ENCODE measurements at places on chromosomes 7 and 10.

DNA sequence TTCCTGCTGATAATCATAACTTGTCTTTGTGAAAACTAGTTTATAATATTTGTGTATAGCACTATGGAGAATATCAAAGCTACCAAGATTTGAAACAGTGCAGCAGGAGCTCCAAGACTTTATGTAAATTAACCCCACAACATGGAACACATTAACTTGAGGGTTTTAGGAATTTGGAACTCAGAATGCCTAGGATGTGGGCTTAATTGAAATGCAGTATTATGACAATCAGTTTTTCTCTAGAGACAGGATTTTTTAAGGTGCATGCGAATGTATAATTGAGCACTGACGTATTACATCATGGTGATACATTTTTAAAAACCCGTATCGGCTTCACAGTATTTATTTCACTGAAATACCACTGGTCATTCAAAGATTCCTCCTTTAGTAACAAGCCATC lies 313.1 kb upstream of the DGKB start:
- DNase-seq: no peak

- peak; percentile 10 for DNase-seq
Observed at GRCh38 chr7:30932562-30932961, 20.9 kb downstream of the AQP1 start.

DNA sequence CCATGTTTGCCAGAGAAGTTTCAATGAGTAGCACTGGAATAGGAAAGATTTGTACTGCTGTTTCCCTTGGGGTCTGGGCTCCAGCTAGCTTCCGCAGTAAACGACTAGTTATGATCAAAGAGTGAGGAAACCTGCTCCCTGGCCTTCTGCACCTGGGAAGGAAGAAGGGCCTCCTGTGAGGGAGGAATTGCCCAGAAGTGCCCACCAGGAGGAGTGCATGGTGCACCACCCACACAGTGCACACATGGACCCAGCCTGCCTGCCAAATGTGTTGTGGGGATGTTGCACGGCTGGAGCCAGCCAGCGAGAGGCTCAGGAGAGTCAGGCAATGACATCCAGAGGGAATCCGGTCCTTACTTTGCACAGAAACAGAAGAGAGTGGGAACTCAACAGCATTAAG lies 27.0 kb upstream of the FAM107B start:
- DNase-seq: no peak

DNA sequence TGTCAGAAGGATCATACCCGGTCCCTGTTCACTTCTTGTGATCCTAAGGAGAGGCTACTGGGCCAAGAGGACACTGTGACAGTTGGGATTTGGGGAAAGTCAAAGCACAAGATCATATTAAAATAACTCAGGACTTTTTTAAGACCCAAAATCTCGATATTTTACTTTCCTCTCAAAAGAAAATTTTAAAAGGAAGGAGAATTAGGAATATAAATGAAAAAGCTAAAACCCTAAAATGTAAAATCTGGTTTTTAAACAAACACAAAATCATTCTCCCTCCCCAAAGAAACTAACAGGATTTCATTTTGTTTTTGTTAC lies 36.4 kb downstream of the ALOX5 start:
- DNase-seq: no peak

GRCh38 chr7:38105874-38106483 lies 72.1 kb upstream of the STARD3NL start:
- peak; percentile 57 for DNase-seq

DNA sequence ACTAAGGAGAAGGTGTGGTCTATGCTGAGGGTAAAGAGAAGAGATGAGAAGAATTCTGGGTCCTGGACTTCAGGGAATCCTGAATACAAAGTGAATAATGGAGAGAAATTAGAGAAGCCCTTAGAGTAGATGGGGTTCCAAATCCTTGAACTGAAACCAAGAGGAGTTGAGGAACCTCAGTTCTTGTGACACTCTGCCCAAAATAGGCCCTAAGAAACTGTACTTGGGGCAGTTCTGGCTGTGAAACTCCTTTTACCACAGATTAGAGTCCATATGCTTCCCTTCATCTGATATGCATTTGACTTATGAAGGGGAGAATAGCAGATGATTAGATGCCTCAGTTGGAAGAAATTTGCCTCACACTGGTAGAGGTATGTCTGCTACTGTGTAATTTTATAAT lies 19.0 kb downstream of the TES start:
- no peak for DNase-seq

DNA sequence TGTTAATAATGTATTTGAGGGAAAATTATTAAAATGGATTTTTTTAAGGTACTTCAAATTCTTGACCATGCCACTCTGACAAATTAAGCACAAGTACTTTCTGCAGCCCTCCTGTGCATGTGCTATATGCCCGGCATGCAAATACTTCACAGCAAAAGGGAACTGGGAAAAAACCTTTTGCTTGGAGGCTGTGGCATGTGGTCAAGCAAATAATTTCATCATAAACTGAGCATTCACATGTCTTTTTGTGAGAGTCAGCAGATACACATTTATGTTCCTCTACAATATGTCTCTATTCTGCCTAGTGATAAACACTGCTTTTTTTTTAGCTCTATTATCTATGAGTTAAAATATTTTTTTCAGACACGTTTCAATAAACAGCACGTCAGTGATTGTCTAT lies 53.7 kb upstream of the SEMA3A start:
- DNase-seq: no peak

DNA sequence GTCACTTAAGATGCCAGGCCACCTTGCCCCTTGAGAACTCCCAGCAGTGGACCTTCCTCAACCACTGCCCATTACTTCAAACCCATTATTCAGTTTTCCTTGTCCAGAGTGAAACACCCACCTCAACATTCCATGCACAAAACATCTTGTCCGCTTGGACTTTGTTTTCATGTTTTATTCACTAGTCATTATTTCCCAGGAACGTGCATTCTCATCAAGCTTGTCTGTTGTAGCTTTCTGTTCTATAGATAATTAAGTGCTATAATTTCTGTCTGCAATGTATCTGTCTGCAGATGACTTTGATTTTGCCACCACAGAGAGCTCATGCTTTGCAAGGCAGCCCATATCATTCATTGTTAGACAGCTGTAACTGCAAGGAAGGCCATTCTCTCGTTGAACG lies 117.4 kb downstream of the RAB18 start:
- DNase-seq: no peak

GRCh38 chr10:22711373-22711772 lies 3.0 kb downstream of the PIP4K2A start:
- no peak for DNase-seq

DNA sequence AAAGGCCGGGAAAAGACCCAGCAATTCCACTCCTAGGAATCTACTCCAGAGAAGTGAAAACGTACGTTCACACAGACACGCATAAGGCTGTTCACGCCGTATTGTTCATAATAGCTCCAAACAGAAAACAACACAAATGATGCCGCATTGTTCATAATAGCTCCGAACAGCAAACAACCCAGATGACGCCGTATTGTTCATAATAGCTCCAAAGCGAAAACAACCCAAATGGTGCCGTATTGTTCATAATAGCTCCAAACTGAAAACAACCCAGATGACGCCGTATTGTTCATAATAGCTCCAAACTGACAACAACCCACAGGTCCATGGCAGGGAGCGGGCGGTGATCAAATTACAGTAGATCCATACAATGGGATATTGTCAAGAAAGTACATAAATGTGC lies 85.2 kb upstream of the DNAAF5 start:
- DNase-seq: peak; percentile 73

DNA sequence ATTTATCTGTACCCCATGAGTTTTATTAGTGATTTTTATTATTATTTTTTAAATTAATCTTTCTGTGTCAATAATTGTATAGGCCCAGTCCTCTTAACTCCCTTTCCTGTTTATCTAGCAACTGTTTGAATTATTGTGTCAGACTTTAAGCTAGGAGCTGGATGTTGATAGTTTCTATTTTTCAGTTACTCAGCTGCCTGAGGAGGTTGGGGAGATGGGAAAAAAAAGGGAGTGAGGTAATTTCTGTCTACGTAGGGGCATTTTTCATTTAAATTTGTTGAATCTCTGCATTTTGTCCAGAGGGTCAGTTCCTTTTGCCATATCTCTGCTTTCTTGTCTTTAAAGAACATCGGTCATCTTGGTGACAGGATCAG lies 5.0 kb upstream of the ZNF518A start:
- no peak for DNase-seq

GRCh38 chr7:115965796-115966475 lies 64.6 kb downstream of the TFEC start:
- no peak for DNase-seq

- no peak for DNase-seq
Observed at GRCh38 chr10:59563531-59563930, 146.1 kb downstream of the SLC16A9 start.

DNA sequence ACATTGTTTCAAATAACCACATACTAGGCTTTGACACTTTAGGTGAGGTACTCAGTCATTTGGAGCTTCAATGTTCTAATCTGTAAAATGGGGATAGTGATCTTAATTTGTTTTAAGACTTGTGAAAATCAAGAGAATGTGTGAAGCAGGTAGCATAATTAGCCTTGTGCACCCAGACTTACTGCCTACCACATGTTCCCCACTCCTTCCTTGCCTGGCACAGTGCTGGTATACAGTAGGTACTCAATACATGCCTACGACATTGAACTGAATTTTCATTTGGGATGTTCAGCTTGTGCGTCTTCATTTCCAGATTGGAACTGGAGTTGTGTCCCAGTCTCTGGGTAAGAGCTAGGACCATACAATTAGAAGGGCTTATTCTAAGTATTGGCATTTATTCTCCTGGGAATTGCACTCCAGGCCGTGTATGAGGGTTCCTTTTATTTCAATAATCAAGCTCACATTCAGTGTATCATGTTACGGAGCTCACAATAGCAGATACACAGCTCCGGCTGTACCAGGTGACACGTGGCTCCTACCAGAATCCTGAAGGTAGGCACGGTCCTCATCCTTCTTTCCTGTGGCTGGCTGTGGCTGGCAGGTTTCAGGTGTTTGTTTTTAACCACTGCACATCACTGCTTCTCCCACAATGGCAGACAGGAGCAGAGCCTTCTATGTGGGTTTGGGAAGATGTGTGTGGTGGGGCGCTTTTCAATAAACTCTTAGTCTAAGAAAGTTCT lies 109.4 kb upstream of the PDCD4 start:
- DNase-seq: no peak

DNA sequence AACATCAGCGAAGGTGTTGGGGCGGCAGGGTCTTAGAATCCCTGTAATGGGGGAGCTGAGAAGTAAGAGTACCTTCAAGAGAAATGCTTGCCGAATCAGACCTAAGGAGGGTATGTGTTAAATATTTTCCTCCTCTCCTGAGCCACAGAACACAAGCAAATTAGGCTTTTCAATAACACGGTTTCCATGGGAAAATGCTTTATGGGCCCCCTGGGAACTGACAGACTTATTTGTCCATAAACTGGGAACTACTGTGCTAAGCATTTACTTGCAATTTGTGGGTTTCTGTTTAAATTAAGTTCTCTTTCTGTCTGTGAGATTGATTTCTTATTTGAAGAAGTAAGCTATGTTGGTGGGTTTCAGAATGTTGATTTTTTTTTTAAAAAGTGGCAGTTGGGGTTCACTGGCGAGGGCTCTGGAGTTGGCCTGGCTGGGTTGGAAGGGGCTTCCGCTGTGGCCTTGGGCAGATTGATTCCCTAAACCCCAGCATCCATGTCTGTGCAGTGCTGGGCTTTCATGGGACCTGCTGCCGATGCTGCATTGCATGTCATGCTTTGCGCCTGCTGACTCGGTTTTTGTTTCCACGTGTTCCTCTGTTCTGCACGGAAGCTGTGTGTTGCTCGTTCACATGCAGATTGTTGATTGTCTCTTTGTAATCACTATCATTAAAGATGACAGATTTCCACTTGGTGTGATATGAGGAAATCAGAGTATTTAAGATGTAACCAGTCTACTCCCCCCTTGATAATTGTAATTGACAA lies 7.2 kb downstream of the RBM17 start:
- DNase-seq: no peak

DNA sequence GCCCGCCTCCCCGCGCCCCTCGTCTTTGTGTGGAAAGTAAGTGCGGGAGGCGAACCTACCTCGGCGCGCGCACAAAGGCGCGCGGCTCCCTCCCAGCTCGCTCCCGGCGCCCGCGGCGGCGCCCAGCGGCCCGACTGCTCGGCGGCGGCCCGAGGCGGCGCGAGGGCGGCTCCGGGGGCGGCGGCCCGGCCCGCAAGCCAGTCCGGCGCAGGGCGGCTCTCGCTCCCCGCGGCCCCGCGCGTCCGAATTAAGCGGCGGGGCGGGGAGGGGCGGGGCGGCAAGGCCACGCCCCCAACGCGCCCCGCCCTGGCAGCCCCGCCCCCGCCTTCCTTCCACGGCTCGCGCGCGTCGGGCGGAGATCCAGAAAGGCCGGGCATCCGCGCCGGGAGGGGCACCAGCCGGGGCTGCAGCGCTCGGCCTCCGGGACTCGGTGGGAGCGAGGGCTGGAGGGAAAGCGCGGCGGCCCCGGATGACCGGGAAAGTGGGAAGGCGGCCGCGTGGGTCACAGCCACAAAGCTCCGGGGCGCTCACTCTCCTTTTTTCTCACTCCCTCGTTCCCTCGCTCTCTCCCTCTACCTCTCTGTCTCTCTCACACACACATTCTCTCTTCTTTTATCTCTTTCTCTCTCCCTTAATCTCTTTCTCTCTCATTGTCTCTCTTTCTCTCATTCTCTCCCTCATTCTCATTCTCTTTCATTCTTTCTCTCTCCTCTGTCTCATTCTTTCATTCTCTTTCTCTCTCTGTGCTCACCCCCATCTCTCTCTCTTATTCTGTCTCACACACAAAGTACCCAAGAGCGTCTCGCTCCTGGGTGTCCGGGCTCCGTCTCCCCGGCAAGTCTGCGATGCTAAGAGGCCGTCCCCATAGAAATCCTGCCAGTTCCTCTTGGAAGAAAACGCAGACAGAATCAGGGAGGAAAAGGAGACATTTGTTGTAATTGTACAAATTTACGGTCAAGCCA lies 170.2 kb downstream of the FAM107B start:
- peak; percentile 86 for DNase-seq

DNA sequence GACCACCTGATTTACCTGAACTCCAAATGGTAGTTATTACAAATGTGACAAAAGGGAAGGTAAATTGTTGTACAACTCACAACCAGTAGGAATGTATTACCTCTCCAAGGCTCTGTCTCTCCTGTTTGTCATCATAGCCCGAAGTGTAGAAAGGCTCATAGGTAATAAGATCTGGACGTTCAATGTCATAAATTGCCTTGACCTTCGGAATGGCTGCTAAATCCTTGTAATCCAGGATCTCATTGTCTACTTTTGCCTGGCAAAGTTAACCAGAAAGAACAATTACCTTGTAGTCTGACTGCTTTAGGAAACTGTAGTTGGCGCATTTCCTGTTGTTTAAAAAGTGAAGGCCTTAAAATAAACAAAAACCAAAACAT lies 68.6 kb upstream of the AFAP1L2 start:
- DNase-seq: no peak

- DNase-seq: no peak
Observed at GRCh38 chr10:48722153-48723145, 37.8 kb downstream of the WDFY4 start.

GRCh38 chr7:99990460-99990852 lies 14.6 kb upstream of the AZGP1 start:
- DNase-seq: no peak

DNA sequence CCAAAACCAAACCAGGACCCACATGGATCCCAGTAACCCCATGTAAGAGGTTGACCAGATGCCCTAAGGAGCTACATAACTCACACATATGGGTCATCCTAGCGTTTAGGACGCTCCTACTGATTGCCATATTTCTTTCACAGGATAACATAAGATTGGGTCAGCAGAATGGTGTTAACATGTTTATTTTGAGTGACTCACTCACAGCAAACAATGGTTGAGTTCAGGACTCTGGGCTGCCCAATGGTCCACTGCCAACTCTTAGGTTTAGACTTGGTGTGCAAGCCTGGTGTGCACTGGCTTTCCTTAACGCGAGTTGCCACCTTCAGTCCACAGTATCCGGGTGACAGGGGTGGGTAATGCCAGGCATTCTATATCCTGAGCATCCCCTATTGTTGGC lies 211.5 kb downstream of the GPAM start:
- DNase-seq: peak; percentile 9

All from urothelium cell line (cell line).